ENCODE measurements at places on chromosomes 5 and 9.
A peak's percentile ranks its signal among the peaks of the same experiment; 100 is the strongest.

DNA sequence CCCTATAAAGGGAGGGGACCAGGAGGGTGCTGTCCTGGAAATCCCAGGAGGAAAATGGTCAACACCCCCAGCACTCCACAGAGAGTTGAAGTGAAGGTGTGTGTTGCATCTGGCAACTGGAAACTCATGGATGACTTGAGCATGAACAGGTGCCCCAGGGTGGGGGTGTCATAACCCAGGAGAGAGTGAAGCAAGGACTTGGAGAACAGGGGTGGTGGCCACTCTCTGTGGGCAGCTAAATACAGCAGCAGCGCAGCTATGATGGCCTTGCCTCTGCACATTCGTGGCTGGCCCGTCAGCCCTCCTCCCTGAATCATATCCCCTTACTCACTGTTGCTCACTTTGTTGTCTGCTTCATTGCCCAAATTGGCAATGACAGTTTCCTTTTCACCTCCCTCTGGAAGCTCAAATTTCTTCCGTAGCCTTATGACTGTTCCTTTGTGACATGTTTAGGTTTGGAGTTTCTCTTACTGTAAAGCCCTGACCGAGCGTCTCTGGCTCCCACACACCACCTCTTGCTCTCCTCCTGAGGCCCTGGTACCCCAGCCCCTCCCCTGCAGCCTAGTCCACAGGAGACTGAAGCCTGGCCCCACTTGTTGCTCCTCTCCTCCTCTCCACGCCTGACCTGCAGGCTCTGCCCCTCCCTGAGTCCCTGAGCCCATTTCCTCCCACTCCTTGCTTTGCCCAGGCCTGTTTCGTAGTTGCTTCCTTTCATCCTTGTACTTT, 185.8 kb downstream of the CD180 start:
- DNase-seq, result no peak

DNA sequence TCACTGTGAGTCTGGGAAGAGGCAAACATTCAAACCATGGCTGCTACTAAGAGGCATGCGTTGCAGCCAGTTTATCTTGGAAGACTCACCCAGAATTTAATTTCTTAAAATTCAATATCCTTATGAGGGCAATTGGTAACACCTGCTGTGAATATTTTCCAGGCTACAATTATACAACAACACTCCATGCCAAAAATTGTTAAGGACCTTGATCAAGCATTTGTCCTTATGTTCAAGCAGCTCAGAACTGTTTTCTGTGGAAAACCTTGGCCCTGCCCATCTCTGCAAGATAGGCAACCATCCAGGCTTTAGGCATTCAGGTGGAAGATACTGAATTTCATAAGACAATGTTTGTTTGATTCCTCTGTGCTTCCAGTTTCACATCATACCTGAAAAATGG, 327.8 kb downstream of the FBXL7 start:
- DNase-seq, result no peak

DNA sequence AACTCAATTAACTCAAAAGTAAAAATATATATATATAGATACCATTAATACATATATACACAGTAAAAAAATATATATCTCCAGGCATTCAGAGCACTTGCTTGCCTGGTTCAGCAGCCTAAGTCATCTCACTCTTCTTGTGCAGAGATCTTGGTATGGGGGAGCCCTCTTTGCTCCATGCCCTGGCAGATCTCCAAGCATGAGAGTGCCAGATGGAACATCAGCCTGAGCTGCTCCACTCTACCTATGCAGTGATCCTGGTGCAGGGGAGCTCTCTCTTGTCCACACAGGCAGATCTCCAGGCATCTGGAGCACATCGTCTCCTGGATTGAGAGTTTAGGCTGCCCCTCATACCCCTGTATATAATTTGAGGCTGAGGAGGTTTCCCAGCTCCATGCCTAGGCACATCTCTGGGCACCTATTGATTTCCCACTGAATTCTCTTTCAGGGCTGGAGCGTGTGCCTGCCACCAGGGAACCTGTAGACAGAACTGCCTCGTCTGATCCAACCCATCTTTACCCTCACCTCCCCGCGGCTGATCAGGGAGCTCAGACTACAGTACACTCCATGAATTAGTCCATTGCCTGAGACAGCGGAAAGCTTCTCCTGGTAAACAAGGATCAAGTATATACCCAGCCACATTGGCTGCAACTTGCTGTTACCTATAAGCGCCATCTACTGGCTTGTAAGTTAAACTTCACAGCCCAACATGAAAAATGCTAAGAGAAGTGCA, 342.4 kb upstream of the GRIA1 start:
- peak; percentile 8 for DNase-seq

DNA sequence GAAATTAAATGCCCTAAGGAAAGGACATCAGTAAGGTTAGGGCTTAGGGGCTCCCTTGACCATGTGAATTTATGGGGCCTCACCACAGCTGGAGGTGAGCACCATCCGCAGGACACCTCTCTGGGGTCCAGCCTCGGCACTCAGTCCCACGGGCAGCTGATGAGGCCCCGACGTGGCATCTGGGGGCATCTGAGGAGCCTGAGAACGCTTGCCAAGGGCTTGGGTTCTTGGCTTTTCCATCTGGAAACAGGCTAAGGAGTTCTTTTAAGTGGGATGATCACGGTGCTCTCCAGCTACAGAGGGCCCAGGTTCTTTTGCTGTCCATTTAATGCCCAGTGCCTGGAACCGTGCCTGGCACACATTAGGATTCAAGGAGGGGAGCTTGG, 3.6 kb downstream of the NKX2-5 start:
- DNase-seq, result no peak

DNA sequence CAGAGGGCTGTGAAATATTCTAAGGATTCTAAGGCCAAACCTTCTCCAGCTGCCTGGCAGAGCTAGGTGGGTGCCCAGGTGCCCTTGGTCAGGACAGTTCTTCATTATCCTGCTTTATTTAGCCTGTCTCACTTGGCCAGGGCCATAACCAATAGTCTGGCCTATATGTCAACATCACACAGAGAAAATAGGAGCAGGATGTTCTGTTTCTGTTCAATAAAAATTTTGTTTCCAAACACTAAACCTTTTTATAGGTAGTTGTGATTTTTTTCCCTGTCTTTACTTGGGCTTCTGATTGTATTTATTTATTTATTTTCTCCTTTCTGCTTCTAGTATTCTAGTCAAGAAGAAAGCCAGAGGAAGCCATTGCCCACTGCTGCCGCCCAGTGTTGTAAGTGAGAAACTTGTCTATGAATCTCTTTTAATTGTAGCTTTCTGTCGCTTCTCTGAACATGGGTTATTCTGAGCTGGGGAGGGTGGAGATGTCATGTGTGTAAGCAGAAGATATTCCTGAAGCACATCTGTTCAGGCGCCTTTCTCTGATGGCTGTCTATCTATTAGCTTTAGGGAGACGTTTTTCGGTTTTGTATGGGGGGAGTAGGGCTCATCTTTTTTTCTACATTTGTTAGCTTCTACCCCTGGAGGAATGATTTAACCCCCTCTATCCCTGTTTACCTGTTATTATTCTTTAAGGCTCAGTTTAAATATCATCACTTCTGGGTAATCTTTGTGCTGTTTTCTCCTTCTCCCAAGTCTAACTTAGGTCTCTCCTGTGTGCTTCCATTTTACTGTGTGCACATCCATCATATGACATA, 97.1 kb downstream of the UNC13B start:
- DNase-seq, result peak; percentile 26

DNA sequence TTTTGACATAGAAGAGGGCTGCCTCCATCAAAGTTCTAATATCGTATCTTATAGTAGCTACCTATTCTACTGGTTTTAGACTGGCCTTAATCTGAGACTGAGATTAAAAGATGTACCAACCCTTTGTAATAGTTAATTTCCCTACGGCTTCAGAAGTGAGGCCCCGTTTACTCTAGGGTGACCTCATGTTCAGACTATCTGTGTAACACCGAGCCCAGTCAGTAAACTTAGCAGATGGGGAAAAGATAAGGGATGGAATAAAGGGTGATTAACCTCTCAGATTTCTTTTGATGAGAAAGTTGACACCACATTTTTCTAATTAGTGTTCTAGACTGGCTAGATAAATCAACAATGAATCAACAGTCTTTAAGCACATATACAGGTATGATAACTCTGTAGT, 283.1 kb downstream of the KCTD16 start:
- DNase-seq, result no peak

DNA sequence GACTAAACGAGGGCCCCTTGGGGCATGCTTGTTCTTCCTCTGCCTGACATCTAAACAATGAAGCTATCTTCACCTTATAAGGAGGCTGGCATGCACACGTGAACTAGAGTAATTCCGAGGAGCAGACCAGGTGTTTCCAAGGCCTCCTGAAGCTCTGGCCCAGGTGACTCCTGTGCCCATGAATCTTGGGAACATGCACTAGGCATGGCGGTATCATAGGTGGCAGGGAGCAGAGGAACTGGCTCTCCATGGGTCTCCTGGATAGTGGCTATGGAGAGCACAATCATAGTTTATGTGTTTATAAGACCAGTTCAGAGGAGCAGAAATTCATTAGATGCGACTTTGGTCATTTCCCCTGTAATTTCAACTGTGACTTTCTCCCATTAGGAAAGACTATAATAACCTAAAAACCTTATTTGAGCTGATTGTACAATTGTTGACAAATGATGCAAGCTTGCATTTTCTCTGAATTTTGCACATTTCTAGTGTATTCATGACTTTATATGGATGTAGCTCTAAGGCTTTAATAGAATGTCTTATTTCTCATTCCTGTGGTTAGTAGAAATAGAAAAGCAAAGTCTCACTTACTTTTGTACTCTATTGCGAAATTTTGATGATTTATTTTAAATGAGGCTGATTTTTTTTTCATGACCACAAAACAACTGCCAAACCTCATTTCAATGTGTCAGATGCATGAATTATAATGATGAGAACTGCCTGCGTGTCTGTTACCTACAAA, 135.3 kb upstream of the RPS23 start:
- no peak for DNase-seq

- no peak for DNase-seq
Measured at GRCh38 chr9:21624675-21625644, 142.8 kb upstream of the IFNE start.

DNA sequence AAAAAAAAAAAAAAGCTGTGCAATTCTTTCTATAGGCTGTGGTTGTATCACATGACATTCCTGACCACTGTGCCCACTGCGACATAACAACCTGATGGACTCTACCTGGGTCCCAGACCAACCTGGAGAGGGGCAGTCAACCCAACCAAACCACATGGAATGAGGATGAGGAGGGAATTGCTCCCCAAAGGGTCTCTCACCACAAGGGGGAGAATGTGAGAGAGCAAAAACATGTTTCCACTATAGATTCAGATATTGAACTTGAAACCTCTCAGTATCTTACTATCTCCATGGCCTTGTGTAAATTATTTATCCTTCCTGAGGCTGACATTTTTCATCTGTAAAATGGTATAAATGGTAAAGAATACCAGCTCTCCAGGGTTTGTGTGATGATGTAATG, 66.9 kb upstream of the SV2C start:
- no peak for DNase-seq

DNA sequence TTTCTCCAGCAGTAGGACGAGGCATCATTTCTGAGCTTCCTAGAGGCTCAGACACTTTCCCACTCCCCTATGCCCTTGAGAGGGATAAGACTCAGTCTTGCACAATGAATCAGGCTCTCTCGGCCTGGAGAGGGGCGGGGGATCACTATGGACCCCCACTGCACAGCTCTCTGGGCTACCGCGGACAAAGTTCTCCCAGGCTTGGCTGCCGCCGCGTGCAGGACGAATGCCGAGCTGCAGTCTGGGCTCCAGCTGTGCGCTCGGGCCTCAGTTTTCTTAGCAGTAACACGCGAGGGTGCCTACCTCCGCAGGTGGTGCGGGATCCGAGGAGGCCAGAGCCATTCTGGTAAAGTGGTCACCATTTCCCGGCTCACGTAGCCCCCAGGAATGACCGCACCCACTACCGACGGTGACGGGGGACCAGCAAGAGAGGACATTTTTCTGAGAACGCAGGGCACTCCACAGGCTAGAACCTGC, 3.4 kb upstream of the MYORG start:
- DNase-seq, result no peak

- DNase-seq, result no peak
Measured at GRCh38 chr5:145619806-145620310, 215.3 kb downstream of the PRELID2 start.

DNA sequence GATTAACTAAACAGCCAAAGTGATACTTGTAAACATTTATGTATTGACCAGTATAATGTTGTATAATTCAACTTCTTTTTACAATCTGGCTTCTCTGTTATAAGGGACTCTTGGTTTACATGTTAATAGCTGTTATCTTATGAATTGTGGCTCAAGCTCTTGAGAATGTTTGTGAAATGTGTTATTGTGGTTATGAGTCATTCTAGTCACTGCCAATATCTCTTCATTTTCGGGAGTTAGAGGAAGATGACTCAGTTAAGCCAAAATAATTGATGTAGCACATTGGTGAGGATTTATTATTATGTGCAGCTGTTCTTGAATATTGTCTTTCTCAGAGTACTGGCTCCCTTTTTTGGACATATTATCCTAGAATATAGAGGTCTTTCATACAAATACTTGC, 655.2 kb upstream of the RIOK2 start:
- DNase-seq, result peak; percentile 8

DNA sequence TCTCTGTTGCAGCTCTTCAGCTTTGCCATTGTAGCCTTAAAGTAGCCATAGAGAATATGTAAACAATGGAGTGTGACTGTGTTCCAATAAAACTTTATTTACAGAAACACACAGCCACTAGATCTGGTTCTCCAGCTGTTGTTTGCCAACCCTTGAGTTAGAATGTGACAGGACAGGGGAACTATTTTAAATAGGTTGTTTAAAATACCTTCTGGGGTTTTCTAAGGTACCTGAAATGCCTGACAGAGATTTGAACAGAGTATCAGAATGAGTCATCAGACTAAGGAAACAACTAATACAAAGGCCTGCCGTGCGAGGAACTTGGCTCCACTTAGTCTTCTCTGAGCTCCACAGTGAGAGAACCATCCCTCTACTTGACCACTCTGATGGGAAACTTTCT, 85.4 kb downstream of the HSD17B4 start:
- peak; percentile 54 for DNase-seq

DNA sequence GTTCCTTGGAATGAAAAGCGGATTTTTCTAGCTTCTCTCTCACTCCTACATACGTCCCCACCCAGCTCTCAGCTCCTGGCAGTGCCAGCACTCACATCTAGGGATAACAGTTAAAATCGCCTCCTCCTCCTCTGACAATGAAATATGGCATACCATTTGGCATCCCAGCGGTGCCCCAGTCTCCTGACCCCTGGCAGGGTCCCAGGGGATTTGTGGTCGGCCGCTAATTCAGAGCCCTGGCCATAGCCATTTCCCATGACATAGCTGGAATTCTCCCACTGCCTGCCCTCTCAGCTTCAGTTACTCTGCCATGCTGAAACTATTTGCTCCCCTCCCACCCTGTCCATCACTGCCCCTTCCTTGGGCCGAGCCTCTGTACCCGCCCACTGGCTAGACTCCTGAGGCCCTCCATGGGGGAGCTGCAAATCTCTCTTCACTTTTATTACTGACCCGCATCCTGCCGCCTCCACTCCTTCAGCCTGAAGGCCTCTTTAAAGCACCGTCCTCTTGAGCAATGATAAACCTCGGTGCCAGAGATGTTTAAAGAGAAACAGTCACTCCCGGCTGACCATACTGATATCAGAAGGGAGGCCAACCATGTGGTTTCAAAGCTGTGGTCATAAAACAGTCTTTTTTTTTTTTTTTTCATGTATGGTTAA, 139.8 kb downstream of the SLIT3 start:
- no peak for DNase-seq

GRCh38 chr5:88698290-88698689, 184.7 kb downstream of the MEF2C start:
- no peak for DNase-seq

GRCh38 chr5:137142764-137143605, 356.1 kb downstream of the SPOCK1 start:
- no peak for DNase-seq

Measured in GM20000 (cell line).